Glutamatergic neuron (in vitro differentiated cells): ENCODE measurements at places on chromosomes 2 and 18. TPM values are rescaled to one million over a fixed set of nuclear protein-coding genes. Genes with fewer than 3 reads are reported as not detected.

The SP110 gene
- 1.3 TPM for total RNA-seq

The PER2 gene
- total RNA-seq, result 3.8 TPM

The GAL3ST2 gene
- total RNA-seq, result 0.42 TPM

The UGT1A6 gene
- total RNA-seq, result not detected

The DSC3 gene
- 0.47 TPM for total RNA-seq

The LTBP1 gene
- 3.9 TPM for total RNA-seq

The STK39 gene
- 35.9 TPM for total RNA-seq
